ENCODE measurements at places on chromosomes 3 and 15.

DNA sequence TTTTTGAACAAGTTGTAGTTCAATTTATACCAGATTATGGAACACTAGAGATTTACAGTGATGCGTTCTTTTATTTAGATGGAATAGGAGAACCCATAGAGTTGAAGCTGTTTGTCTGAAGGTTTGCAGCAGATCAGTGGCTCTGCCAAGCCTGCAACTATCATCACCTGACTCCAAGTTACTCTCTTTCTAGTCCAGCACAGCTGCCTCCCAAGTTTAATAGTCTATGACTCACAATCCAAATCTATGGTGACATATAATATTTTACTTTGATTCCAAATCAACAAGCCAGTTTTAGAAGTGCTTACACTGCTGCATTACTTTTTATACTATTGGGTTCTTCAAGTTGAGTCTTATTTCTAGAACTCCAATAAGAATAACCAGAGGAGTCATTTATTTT is 400.4 kb downstream of the LPP start:
- H3K27ac ChIP-seq = no peak overlapping the region
- DNase-seq = no peak
- no peak overlapping the region for H3K4me3 ChIP-seq
- peaks cover 8% of the 10 kb centered on the region for H3K4me1 ChIP-seq
- H3K27me3 ChIP-seq = no peaks in the 10 kb centered on the region

DNA sequence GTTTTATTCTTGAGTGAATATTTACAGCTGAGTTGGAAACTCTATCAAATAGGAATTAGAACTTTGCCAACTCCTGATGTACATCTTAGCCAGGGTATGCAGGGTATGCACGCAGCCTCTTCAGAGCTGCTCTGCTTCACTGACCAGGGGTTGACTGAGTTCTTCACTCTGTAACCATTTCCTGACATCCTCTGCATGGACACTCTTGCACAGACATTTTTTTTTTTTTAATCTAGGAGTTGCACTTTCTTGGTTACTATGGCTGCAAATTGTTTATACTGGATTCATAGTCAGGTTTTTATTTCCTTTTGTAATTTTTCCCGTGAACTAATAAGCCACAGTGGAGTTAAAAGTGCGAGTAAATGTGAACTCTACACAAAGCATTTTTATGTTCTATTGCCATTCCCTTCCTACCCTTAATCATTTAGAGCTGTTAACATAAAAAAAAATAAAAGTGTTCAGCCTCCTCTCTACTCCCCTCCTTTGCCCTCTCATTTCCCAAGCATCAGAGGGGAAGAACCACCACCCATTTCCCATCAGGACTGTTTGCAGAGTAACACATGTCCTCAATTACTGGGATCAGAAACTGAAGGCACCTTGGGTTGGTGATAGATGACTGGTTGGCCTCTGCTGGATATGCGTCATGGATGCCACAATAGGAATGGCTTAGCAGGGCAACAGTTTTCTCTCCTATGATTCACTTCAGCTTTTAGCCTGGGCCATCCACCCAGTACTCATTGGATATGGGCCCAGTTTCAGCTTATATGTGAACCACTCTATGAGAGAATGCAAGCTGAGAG is 54.0 kb downstream of the DUT start:
- H3K36me3 ChIP-seq = no peaks in the 10 kb centered on the region
- H3K4me1 ChIP-seq = no peaks in the 10 kb centered on the region
- no peak for DNase-seq
- H3K4me3 ChIP-seq = no peak overlapping the region
- no peak overlapping the region for H3K27ac ChIP-seq

- H3K27ac ChIP-seq = no peak overlapping the region
- H3K27me3 ChIP-seq = peaks cover 28% of the 10 kb centered on the region
- peak; percentile 74 for DNase-seq
- no peaks in the 10 kb centered on the region for H3K36me3 ChIP-seq
- H3K4me1 ChIP-seq = peaks cover 7% of the 10 kb centered on the region
- no peak overlapping the region for H3K4me3 ChIP-seq
Measured at GRCh38 chr15:78618490-78618934, 2.3 kb downstream of the CHRNA3 start.

GRCh38 chr3:155079746-155080487 is at the start of gene MME:
Gene MME, plus strand, starts transcription at chr3:155080319. Its CDS starts 3,849 bp downstream, at chr3:155084168.
- H3K27ac ChIP-seq = no peak within 1 kb of the TSS
- no peaks in the 10 kb centered on the region for H3K4me1 ChIP-seq
- no peak for DNase-seq

DNA sequence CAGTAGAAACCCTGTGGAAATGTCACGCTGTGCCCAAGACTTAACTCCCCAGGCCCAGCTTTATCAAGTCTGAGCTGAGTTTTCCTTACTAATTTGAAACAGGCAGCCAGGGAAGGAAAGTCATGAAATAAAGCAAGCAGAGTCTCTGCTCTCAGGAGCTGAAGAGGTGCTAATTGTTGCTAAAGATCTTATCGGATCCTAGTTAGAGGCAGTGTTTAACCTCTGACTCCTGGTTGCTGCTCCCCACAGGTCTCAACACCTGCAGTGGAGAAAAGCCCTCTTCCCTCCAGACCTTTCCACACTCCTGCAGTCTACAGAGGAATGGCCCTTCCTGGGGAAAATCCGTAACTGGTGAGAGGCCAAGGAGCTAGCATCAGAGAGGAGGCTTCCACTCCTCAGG is 628.2 kb downstream of the NTRK3 start:
- H3K4me3 ChIP-seq = no peak overlapping the region
- H3K36me3 ChIP-seq = no peaks in the 10 kb centered on the region
- H3K4me1 ChIP-seq = no peaks in the 10 kb centered on the region
- DNase-seq = no peak

- H3K4me1 ChIP-seq = no peaks in the 10 kb centered on the region
- H3K27ac ChIP-seq = no peak overlapping the region
- no peak overlapping the region for H3K4me3 ChIP-seq
Measured at GRCh38 chr3:67018789-67019526, 20.9 kb downstream of the KBTBD8 start.

- H3K4me3 ChIP-seq = no peak overlapping the region
- no peaks in the 10 kb centered on the region for H3K36me3 ChIP-seq
- no peaks in the 10 kb centered on the region for H3K4me1 ChIP-seq
- no peak overlapping the region for H3K27ac ChIP-seq
- DNase-seq = no peak
Measured at GRCh38 chr3:149426325-149426724, 48.2 kb upstream of the TM4SF4 start.

GRCh38 chr3:37544105-37544504 is 317.6 kb upstream of the CTDSPL start:
- H3K4me3 ChIP-seq = no peak overlapping the region
- no peak overlapping the region for H3K27ac ChIP-seq
- no peaks in the 10 kb centered on the region for H3K27me3 ChIP-seq
- no peak for DNase-seq
- H3K36me3 ChIP-seq = no peaks in the 10 kb centered on the region

DNA sequence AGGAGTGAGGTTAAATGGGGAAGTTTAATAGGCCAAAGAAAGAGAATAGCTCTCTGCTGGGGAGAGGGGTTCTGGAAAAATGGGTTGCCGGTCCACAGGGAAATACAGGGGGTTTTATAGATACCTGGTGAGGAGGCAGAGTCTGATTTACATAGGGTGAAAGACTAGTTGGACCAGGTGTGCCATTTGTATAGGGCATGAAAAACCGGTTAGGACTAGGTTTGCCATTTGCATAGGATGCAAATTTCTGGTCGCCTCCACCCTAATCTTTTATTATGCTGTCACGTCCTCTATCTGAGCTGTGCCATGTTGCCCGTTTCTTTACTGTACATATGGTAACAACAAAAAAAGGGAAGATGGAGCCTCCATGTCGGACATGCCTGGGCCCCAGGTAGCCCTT is 960.1 kb downstream of the FHIT start:
- H3K27me3 ChIP-seq = no peaks in the 10 kb centered on the region
- H3K27ac ChIP-seq = no peak overlapping the region
- H3K36me3 ChIP-seq = no peaks in the 10 kb centered on the region
- no peaks in the 10 kb centered on the region for H3K4me1 ChIP-seq

DNA sequence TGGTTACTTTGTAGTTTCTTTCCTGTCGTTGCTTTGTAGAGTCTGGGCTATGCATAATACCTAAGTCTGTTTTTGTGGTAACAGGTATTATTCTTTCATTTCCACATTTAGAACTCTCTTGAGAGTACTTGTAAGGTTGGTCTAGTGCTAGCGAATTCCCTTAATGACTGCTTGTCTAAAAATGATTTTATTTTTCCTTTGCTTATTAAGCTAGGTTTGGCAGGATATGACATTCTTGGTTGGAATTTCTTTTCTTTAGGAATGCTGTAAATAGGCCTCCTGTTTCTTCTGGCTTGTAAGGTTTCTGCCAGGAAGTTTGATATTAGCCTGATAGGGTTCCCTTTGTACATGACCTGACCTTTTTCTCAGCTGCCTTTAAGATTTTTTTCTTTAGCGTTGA is 70.1 kb upstream of the SGO1 start:
- no peak for DNase-seq
- no peaks in the 10 kb centered on the region for H3K36me3 ChIP-seq
- H3K4me3 ChIP-seq = no peak overlapping the region
- no peaks in the 10 kb centered on the region for H3K27me3 ChIP-seq

GRCh38 chr3:40615110-40615915 is 90.6 kb downstream of the ZNF621 start:
- no peak overlapping the region for H3K4me3 ChIP-seq
- no peaks in the 10 kb centered on the region for H3K36me3 ChIP-seq
- no peak for DNase-seq
- H3K27ac ChIP-seq = no peak overlapping the region
- no peaks in the 10 kb centered on the region for H3K4me1 ChIP-seq

DNA sequence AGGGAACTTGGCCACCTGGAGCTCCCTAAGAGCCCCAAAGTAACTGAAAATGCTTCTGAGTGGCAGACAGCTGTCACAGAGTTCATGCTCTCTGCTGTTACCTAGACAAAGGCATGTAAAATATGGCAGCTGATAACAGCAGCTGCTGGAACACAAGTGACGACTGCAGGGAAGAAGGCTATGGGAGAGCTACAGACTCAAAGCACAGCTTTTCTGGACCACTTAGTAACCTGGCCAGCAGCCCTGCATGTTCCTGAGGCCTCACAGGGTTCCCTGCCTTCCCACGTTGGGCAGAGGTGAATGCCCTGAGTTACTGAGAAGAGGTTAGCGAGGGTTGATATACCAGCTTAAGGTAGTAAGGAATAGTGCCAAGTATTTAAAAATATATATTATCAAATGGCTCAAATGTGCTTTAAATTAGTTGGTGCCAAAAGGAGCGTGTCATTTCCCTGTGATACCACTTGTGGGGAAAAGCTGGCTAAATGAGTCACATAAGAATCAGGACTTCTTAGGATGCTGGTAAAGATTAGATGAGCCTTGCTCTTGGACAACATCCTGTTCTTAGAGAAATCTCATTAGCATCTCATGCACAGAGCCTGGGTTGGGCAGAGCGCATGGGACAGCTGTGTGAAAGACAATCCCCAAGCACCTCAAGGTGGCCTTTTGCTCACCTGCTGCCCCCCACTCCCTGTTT is 76.4 kb upstream of the SCN5A start:
- no peaks in the 10 kb centered on the region for H3K27me3 ChIP-seq
- no peaks in the 10 kb centered on the region for H3K36me3 ChIP-seq
- H3K4me1 ChIP-seq = no peaks in the 10 kb centered on the region
- no peak overlapping the region for H3K27ac ChIP-seq
- no peak for DNase-seq

DNA sequence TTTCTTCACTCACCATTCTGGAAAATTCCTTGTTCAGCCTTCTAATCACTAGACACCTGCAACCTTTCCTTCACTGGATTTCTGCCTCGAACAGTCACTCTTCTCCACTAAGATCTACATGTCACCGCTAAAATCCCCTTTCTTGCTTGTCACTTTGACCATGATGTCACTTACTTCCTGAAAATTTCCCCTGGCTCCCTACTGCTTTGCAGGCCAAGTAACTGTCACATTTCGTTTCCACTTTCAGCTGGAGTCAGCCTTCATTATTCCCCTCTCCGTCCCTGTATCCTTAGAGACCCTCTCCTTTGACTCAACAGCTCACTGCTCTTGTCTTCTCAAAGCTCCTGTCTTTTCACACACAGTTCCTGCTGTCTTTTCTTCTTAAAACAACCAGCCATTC is 15.9 kb downstream of the CHL1 start:
- H3K4me3 ChIP-seq = no peak overlapping the region
- no peaks in the 10 kb centered on the region for H3K36me3 ChIP-seq
- no peaks in the 10 kb centered on the region for H3K4me1 ChIP-seq
- no peak for DNase-seq
- H3K27me3 ChIP-seq = no peaks in the 10 kb centered on the region
- H3K27ac ChIP-seq = no peak overlapping the region

DNA sequence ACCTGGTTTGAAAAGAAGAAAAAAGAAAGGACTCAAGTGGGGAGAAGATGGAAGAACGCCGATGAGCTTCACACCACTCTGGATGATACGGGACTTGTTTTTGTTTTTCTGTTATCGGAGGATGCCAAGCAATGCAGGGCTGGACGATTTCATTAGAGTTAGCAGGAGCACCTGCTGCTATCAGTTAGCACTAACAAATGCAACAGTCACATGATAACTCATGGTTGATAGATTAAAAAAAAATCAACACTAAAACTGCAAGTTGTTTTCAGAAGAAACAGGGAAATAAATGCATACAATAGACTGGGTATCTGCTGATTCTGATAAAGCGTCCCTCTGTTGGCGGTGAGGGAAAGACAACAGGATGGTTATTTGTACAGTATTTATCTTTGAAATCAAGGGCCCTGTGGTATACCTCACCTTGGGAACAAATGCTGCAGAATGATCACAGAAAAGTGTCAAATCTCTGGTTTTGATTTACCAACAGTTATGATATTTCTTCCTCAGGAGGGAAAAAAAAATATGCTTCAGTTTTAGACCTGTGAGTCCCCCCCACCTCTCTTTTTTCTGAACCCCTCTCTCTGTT is 575.1 kb downstream of the FOXP1 start:
- peaks cover 34% of the 10 kb centered on the region for H3K4me1 ChIP-seq
- no peak overlapping the region for H3K4me3 ChIP-seq
- peak overlapping the region; percentile 71 for H3K27ac ChIP-seq
- H3K36me3 ChIP-seq = peaks cover 3% of the 10 kb centered on the region
- DNase-seq = no peak
- H3K27me3 ChIP-seq = no peaks in the 10 kb centered on the region

DNA sequence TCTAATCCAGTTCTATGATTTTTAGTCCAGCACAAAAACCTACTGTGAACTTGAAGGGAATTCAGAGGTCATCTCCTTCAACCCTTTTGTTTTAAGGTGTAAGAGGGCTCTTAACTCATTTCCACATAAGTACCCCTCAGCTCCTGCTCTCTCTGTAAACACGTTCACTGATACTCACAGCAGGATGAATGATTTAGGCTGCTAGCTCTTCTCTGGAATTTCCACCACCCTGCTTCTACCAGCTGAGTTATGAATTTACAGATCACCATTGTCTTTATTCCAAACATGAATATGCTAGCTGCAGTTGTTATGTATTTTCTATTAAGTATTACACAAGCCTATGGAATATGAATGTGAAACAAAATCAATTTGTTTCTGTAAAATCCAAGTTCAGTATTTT is 101.3 kb upstream of the NANOGP8 start:
- no peaks in the 10 kb centered on the region for H3K36me3 ChIP-seq
- H3K27ac ChIP-seq = no peak overlapping the region
- no peaks in the 10 kb centered on the region for H3K4me1 ChIP-seq
- DNase-seq = no peak
- no peaks in the 10 kb centered on the region for H3K27me3 ChIP-seq
- H3K4me3 ChIP-seq = no peak overlapping the region

GRCh38 chr15:69979783-69980182 is 117.9 kb downstream of the TLE3 start:
- H3K4me3 ChIP-seq = no peak overlapping the region
- no peaks in the 10 kb centered on the region for H3K27me3 ChIP-seq
- H3K27ac ChIP-seq = no peak overlapping the region
- H3K36me3 ChIP-seq = no peaks in the 10 kb centered on the region
- no peak for DNase-seq
